ENCODE measurements at places on chromosomes 16 and 17.

- DNase-seq: no peak
Observed at GRCh38 chr16:50255538-50255937, 10.8 kb upstream of the ADCY7 start.

DNA sequence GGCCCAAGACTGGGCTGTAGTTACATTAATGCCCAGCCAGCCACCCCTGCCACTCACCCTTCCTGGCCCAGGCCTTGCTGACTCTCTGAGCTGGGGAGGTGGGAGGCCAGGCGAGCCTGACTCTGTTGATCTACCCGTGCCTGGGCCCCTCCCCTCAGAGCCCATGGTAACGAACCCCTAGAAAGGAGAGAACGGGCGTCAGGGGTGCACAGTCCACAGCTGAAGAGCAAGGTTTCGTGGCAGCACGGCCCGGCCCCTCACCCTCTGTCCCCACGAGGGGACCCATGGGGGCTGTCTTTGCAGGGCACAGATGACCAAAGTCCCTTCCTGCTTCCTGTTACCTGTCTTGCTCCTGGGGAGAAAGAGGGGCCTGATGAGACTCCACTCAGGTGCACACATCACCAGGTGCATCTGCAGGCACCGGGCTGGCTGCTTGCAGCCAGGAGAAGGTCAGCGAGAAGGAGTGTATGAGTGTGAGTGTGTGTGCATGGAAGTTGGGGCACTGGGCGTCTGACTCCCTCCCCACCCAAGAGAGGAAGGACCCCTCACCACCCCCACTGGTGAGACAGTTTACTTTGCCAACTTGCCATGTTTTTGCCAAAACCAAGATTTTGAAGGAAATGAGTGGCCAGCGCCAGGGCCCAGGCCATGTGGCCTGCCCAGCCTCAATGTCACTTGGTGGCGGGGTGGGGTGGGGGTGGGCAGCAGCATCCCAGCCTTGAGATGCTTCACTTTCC lies 359.1 kb downstream of the SEC14L1 start:
- DNase-seq: no peak

DNA sequence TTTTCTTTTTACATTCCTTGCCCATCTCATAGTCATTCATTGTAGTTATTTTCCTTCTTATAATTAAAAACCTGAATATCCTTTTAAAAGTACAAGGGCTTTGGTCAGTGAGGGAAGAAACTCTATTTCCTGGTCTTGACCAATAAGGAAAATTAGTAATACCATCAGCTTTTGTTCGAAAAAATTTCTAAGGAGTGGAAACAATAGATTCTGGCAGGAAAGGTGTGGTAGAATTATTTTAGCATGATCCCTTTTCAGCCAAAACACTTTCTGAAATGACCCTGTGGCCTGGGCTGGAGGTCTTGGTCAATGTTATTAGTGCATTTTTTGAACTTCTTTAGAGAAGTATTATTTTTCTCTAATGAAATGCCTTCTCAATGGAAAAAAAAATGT lies 36.6 kb downstream of the IQCK start:
- no peak for DNase-seq

DNA sequence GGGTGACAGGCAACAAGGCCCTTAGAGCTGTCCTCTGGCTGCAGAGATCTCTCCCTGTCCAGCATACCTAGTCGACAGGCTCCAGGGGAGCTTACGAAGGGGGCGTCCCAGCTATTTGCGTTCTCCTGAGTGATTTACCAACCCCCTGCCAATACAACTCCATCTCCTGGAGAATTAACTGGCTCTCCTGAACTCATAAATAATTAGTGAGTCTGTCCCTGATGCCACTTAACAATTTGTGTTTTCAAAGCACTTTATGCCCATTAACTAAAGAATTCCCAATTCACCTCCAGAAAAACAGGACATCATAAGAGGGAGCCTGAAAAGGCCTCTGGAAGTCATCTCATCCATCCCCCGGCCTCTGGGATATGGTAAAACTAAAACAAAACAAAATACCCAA lies 26.7 kb downstream of the SDK2 start:
- DNase-seq: no peak

DNA sequence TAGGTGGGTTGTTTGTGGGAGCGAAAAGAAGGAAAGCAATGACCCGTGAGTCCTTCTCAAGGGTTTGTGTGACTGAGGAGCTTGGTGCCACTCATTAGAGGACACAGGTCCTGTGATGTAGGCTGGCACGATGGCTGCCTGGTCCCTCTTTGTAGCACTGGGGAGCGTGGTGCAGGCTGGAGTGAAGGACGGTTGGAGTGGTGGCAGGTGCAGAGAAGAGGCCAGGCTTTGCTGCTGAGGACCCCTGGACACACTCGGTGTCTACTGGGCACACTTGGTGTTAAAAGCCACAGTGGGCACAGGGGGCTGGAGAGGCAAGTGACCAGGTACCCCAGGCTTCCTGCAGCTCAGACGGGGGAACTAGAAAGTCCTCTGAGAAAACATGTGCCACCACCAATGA lies 106.0 kb downstream of the NTN1 start:
- DNase-seq: no peak

GRCh38 chr16:49858200-49859124 lies 2.5 kb upstream of the ZNF423 start:
- DNase-seq: no peak

DNA sequence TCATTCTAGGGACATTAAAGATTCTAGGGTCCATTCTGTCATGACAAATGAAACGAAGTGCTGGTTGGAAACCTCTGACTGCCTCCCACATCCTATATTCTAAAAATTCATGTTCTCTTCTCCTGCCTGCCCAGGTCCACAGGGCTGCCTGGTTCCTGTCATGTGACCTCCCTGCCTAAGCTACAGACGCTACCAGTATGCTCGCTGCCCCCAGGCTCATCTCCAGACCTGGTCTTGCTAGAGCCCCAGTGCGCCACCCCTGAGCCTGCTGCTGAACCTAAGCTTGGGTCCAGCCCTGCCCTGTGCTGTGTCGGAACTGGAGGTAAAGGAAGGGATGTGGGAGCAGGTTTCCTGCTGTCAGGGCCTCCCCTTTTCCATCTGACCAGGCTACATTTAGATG lies 231.6 kb upstream of the CDH5 start:
- DNase-seq: no peak

DNA sequence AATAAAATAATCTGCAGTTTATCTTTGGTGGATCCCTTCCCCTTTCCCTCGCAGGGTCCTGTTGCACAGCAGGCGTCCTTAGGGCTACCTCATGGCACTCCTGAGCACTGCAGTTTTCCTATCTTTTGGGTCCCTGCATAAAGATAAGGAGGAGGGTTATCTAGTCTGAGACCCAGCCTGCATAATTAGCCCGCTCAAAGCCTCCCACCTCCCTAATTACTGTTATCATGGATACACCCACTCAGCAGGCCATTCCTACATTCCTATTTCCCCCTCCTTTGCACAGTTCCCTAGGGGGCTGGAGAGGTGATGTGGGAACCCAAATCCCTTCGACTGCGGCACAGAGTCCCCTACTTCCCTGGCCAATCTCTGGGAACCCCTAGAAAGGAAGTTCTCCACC lies 5.1 kb upstream of the CLUH start:
- no peak for DNase-seq

- DNase-seq: no peak
Observed at GRCh38 chr16:49281480-49281842, at the start of gene CBLN1. Gene CBLN1, minus strand, starts transcription at chr16:49281838. Its CDS starts 373 bp downstream, at chr16:49281465.

DNA sequence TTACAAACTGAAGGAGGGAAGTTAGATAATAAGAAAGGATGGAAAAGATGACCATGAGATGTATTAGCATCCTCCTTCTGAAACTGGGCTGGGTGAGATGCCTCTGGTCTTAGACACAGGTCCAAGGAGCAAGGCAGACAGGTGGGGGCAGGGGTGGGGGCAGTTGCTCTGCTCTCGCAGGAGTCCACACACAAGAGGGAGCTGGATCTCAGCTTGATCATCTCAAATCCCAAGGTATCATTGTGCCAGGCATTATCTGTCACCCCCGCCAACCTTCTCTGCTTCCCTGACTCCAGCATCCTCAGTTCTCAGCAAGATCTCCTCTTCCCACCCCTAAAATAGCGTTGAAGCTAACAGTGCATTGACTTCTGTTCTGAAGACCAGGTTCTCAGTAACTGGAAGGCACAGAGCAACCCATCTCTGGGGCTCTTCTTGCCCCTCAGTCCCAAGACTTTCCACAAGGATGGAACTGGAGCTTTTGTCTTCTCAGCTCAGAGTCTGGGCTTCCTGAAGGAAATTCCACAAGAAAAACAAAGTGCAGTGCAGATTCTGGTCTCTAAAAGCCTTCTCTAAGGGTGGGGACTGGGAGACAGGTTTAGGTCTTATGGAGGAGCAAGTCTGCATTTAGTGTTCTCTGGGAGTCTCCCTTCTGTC lies 1.6 kb downstream of the FLOT2 start:
- DNase-seq: no peak

GRCh38 chr17:75060434-75061054 lies 13.5 kb downstream of the KCTD2 start:
- no peak for DNase-seq

DNA sequence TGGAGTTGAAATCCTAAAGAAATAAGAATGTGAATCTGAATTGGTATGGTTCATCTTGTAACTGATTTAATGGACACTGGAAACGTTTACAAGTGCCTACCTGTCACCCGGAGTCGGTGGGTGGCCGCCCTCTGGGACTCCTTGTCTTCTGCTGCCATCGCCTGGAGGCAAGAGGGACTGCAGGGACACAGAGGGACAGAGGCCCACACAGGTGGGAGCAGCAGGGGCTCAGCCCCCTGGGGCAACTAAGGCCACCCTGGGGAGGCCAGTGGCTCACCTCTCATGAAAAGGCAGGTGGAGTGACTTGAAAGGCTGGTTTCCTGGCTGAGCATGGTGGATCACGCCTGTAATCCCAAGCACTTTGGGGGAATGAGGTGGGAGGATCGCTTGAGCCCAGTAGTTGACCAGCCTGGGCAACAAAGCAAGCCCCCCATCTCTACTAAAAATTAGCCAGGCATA lies 23.2 kb downstream of the TMEM92 start:
- peak; percentile 76 for DNase-seq

DNA sequence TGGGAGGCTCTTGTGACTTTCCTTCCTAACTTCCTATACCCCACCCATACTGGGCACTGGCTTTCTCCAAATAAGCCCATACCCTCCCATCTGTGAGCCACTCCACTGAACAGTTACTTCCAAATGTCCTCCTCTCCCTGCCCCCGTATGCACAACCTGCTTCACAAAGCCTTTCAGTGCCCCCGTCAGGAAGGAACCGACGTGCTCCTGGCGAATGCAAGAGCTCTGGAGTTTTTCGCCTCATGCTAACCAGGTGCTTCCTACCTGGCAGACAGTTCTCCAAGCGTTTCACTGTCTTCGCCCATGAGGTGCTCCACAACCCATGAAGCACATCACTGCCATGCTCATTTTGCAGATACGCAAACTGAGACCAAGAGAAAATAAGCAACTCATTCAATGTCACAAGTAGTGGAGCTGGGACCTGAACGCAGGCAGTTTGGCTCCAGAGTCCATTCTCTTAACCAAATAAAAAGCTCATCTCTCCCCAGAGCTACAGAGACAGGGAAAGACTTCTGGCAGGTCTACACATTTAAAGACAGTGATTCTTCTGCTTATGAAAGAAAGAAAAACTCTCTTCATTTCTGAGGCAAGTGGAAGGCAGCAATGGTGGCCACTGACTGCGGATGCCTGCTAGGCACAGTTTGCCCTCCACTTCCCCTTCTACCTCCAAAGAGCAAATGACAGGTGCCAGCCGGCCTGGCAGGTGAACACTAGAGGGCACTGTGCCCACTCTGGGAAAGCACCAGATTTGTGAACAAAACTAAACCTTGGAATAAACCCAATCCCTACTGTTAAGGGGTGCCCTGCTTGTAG lies 23.8 kb downstream of the SPHK1 start:
- DNase-seq: peak; percentile 72

DNA sequence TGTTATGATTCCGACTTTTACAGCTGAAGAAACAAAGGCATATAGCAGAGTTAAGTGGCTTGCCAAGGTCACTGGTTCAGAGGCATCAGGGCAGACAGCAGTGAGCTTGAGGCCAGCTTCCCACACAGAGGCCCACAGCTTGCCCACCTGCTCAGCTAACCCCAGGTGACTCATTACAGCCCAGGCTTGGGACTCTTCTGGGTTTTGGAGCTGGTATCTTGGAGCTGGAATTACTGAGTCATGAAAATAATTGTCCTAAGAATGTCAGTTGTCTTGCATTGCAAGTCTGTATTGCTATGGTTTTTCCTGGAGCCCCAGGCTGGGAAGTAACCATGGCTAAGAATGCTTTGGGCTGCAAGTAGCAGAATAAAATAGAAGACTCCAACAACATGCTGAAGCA lies 32.4 kb upstream of the IRX3 start:
- DNase-seq: no peak

DNA sequence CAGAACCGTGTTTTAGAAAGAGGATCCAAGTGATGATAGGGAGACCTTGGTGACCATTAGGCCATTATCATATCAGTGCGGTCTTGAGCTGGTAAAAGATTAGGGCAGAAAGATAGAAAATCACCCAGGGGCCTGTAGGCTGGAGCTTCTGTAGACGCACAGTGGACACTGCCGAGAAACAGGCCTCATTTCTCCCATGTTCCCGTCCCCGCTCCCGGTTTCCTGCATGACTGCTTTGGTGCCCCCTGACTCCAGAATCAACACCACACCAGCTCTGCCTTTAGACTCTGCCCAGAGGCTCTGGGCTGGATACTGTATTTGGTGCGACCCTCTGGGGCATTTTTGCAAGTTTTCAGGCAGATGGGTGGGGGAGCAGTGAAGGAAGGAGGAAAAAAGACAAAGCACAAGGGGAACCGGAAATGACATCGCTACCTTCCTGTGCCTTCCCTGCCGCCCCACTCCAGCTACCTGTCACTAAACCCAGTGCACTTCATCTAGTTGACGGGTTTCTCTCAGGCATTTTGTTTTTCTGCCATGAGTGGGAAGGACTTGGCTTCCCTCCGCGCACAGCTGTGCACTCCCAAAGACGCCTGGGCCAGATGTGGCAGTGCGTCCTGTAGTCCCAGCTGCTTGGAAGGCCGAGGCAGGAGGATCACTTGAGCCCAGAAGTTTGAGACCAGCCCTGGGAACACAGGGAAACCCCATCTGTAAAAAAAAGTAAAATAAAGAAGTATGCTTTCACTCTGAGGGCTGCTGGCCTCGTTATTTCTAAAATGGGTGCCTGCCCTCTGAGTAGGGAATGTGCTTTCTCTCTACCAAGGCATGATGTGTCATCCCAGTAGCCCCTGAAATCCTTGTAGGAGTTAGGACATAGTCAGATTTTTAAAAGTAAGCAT lies 214.1 kb downstream of the RPTOR start:
- no peak for DNase-seq

- no peak for DNase-seq
Observed at GRCh38 chr16:85695196-85696128, 6.7 kb upstream of the GINS2 start.

- no peak for DNase-seq
Observed at GRCh38 chr16:15996432-15997109, 47.2 kb downstream of the ABCC1 start.

GRCh38 chr17:6487251-6488007 lies 43.2 kb downstream of the PIMREG start:
- no peak for DNase-seq

- peak; percentile 37 for DNase-seq
Observed at GRCh38 chr17:47705536-47706530, 11.9 kb downstream of the TBKBP1 start.

GRCh38 chr16:19168371-19169081 lies 486 bp downstream of the SYT17 start:
- DNase-seq: no peak
